ENCODE measurements at places on chromosomes 16 and 17.

GRCh38 chr16:11211977-11212797, 43.8 kb downstream of the SOCS1 start:
- DNase-seq, result no peak

GRCh38 chr17:43517161-43517560, 29.0 kb downstream of the ETV4 start:
- no peak for DNase-seq

- peak; percentile 20 for DNase-seq
Measured at GRCh38 chr16:54545854-54546511, 259.4 kb upstream of the IRX3 start.

DNA sequence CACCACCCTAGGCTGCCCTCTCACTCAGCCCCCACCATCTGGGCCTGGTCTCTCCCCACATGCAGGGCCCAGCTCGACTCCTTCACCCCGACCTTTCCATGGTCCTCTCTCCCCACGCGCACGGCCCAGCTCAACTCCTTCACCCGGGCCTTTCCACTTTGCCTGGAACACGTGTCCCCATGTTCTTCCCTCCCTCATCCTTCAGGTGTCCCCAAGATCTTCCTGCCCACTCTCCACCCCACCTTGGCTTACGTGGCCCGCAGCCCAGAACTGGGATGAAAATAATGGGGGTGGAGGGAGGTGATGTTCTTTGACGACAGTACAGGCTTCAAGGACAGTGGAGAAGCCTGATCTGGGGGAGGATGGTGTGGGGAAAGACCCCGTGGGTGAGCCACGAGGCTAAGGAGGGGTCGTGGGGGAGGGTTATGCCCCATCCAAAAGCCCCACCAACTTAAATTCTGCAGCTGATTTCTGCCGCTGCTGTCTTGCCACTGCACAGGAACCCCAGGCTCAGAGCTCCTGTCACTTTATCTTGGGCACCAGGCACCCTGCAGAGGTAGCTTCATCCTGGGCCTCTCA, 9.9 kb upstream of the MEAK7 start:
- DNase-seq, result no peak

- DNase-seq, result no peak
Measured at GRCh38 chr17:7789131-7789530, 44.9 kb upstream of the KDM6B start.

DNA sequence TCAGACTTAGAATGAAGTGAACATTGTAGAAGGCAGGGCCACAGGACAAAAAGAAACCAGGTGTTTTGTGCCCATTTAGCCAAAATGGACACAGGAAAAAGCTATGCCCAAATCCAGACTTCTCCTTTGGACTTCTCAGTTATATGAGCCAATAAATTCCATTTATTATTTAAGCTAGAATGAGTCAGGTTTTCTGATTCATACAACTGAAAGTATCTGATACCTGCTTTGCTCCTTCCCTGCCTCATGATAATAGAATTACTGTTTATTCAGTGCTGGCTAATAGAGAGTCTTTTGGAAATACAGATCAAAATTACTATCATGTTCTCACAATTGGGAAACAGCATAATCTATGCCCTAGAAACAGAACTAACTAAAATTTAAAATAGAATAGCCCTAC, 8.7 kb upstream of the CPD start:
- DNase-seq, result peak; percentile 14

- DNase-seq, result no peak
Measured at GRCh38 chr17:55484575-55484974, 26.7 kb downstream of the SMIM36 start.

DNA sequence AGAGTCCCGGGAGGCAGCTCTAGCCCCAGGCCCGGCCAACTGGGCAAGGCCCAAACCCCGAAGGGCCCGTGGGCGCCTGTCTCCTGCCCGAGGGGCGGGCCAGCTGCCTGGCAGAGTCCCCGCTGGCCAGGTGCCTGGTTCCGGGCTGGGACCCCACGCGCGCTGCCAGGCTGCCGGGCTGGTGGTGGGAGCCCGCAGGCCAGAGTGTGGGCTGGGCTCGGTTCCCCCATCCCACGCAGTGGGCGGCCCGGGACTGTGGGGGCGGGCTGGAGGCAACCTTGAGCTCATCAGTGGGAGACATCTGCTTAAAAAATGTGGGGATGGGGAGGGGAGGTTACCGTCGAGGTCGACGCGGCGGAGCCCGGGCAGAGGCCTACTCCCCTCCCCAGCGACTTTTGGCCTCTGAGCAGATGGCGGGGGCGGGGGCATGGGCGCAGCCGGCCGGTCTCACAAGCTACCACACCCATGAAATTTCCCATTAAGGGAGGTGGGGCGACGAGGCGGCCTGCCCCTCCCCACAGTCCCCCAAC, 176.4 kb upstream of the GSE1 start:
- no peak for DNase-seq

- no peak for DNase-seq
Measured at GRCh38 chr16:55615071-55615470, 40.7 kb upstream of the SLC6A2 start.

DNA sequence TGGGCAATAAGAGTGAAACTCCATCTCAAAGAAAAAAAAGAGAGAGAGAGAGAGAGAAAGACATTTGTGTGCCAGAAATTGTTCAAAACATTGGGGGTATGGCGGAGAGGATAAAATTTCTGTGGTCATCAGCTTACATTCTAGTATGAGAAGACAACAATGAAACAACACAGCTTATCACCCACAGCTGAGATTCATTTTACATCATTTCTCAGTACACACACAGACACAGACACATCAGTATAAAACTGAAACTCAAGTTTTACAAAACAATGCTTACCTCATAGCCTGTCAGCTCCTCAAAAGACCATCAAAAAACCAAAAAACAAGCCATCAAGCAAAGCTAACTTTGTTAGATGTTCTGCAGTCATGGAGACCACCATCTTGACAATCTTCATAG, 31.4 kb upstream of the CNEP1R1 start:
- DNase-seq, result no peak

- peak; percentile 96 for DNase-seq
Measured at GRCh38 chr17:74408815-74409214, 23.1 kb upstream of the GPRC5C start.

- no peak for DNase-seq
Measured at GRCh38 chr16:58385218-58385773, 7.0 kb upstream of the GINS3 start.

GRCh38 chr17:15456496-15456895, 10.9 kb downstream of the CDRT4 start:
- DNase-seq, result no peak

GRCh38 chr17:80111702-80112470, 10.5 kb downstream of the GAA start:
- DNase-seq, result no peak

GRCh38 chr17:11276486-11276885, 35.5 kb downstream of the SHISA6 start:
- DNase-seq, result no peak

GRCh38 chr17:27862004-27862403, 31.2 kb downstream of the LYRM9 start:
- DNase-seq, result no peak

DNA sequence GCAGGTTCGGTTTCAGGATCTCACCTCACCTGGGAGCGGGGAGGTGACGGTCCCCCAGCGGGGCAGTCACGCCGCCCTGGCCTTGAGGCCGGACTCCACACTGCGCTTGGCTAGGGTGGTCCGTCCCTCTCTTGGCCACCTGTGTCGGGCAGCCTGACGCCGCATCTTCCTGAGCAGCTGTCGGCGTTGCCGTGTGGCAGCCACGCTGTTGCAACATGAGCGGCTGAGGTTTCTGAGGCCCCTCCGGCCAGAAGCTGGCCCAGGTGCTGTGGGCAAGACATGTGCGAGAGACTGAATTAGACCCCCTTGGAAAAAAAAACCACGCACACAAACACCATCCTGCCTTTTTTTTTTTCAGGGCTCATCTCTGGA, 49.2 kb downstream of the IRF8 start:
- DNase-seq, result no peak

- DNase-seq, result no peak
Measured at GRCh38 chr16:54586474-54587175, 300.0 kb upstream of the IRX3 start.

- DNase-seq, result no peak
Measured at GRCh38 chr16:11686713-11687380, 18.6 kb downstream of the SNN start.

DNA sequence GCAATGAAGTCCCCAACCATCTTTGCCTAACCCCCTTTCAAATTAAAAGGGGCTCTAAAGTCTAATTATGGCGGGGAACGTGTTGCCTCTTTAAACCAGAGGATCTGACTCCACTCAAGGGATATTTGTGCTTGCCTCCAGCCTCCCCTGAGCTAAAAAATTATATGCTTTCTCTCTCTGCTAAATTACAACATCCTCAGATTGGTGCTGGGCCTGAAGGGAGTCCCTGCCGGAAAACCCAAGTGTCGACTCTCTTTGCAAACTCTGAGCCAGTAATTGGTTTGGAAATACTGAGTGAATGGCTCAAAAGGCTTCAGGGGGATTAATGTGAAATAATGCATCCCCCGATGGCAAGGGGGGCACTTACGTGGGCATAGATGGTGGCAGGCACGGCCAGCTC, 208.5 kb upstream of the TNRC6C start:
- DNase-seq, result no peak

GRCh38 chr16:8537691-8538342, 52.5 kb downstream of the TMEM114 start:
- DNase-seq, result no peak

DNA sequence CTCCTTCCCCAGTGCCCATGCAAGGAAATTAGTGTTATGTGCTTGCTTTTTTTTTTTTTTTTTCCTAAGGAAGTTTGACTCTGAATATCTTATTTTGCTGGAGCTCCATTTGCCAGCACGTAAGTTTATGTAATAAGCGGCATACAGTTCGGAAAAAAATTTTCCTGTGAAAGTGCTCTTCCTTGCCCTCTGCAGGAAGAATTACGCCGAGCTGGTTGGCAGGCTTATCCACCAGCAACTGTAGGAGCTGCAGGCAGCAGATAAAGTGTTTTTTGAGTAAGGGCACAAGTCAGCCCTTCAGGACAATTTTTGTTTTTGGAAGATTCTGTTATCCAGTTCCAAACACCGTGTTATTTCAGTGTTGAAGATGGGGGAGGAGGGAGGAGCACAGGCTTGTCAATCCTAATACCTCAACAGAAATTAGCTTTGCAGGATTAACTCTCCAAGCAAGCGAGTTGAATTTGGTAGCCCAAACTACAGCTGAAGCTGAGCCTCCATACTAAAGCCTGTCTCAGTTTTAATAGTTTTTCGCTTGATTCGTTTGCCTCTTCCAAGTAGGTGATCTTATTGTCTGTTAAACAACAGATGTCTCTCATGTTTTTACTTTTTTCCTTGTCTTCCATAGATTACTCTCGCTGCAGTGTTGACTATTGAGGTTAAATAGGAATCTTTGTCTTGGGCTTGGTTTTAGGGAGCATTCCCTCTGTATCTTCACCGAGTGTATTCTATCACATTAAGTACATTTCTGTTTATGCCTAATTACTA, 1.1 kb downstream of the SPECC1 start:
- DNase-seq, result no peak

GRCh38 chr16:54411544-54411943, 125.0 kb upstream of the IRX3 start:
- DNase-seq, result no peak

DNA sequence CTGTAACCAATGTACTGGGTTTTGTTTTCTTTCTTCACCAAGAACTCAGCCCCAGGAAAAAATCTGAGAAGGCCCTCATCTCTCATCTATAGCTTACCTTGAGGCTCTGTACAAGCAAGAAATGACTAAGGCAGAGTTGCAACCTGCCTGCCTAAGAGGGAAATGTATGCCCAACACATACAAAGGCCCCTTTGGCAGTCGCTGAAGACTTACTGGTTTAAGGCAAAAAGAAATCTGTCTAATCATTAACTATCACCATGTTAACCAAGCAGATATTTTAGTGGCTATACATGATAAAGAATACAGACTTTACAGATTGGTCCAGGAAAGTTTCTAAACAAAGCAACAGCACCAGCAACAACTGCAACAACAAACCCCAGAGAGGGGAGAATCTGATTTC, 14.2 kb downstream of the ZNF624 start:
- DNase-seq, result no peak

DNA sequence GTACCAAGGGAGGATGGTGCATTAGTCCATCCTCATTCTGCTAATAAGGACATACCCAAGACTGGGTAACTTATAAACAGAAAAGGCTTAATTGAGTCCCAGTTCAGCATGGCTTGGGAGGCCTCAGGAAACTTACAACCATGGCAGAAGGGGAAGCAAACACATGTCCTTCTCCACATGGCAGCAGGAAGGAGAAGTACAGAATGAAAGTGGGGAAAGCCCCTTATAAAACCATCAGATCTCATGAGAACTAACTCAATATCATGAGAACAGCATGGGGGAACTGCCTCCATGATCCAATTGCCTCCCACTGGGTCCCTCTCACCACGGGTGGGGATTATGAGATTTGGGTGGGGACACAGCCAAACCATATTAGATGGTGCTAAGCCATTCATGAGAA, 84.5 kb downstream of the SEC14L1 start:
- no peak for DNase-seq

GRCh38 chr17:30292286-30292858, 628 bp upstream of the BLMH start:
- peak; percentile 49 for DNase-seq

GRCh38 chr17:57186226-57187019, 69.9 kb upstream of the MSI2 start:
- DNase-seq, result no peak

- no peak for DNase-seq
Measured at GRCh38 chr17:78621720-78622490, 44.7 kb upstream of the DNAH17 start.

DNA sequence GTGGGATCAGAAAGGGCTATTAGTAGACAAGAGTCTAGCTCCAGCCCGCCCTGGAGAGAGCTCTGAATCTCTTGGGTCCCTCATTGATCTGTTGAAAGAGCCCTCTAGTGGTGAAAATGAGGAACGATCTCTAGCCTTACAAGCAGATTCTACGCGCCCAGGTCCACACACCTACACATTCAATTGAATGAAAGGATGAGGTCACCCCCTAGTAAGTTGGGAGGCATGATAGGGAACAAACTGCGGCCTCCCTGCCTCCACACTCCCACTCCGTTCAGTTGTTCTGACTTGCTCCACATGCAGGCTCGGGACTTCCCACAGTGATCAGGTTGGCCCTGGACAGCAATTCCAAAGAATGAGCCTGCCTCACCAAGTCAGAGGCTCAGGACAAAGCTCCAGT, 2.9 kb upstream of the CACNG3 start:
- DNase-seq, result peak; percentile 4

DNA sequence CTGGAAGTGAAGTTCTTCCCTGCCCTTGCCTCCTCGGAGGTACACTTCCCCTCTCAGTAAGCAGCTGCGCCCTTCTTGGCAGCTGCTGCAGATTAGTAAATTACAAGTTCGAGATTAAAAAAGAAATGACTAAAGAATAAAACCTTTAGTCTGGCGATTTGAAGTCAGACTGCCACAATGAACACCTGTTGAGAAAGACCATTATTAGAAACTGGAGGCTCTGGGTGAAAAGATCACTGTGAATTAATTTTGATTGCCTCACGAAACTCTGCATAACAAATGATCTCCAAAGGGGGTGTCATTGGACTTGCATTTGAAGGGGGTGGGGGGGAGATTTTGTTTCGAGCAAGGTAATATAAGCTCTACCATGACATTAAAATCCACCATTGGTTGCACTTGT, 39.3 kb downstream of the SALL1 start:
- no peak for DNase-seq
